ENCODE measurements at places on chromosomes 7 and 10. TPM values are rescaled to one million over a fixed set of nuclear protein-coding genes. Genes with fewer than 3 reads are reported as not detected.

TAS2R41 gene
- not detected for total RNA-seq

STEAP1B gene
- total RNA-seq = 35.9 TPM

ZNF239 gene
- total RNA-seq = 1.7 TPM

DYDC2 gene
- not detected for total RNA-seq

TPK1 gene
- 7.0 TPM for total RNA-seq

SKIDA1 gene
- 0.64 TPM for total RNA-seq

ABCA13 gene
- 1.0 TPM for total RNA-seq

ASZ1 gene
- not detected for total RNA-seq

FGFR2 gene
- 0.53 TPM for total RNA-seq

KLF14 gene
- total RNA-seq = 0.45 TPM

NPSR1 gene
- total RNA-seq = not detected

JCAD gene
- total RNA-seq = under 0.01 TPM

PTF1A gene
- total RNA-seq = not detected

TPST1 gene
- 24.7 TPM for total RNA-seq

ATRNL1 gene
- total RNA-seq = 4.1 TPM

ANXA8L1 gene
- not detected for total RNA-seq
